ENCODE measurements at places on chromosomes 5 and 9.

DNA sequence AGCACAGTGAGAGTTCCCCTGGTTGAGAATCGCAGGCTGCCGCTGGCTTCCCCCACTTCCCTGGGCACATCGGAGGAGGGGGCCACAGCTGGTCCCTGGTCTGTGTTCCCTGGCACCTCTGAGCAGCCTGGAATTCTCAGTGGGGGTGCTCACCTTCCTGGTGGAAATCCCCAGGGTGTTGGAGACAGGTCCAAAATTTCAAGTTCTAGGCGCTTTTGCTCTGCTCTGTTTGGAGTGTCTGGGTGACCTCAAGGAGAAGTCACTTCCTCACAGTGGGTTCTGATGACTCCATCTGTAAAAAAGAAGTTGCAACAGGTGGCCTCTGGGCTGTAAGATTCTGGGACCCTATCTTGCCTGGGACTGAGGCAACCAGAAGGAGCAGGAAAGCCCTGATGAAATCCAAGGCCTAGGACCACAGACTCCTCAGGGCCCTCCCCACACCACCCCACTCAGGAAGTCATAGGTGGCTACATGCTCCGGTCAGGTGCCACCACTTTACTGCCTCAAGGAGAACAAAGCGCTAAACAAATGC is at the start of gene TRAF1:
TRAF1 (minus strand) TSS at position 400 of the 532 bp plus-strand sequence. CDS start 721 bp downstream, outside the sequence.
- peak; percentile 54 for DNase-seq

- no peak for DNase-seq
Observed at GRCh38 chr5:71891856-71892255, 172.8 kb downstream of the CARTPT start.

DNA sequence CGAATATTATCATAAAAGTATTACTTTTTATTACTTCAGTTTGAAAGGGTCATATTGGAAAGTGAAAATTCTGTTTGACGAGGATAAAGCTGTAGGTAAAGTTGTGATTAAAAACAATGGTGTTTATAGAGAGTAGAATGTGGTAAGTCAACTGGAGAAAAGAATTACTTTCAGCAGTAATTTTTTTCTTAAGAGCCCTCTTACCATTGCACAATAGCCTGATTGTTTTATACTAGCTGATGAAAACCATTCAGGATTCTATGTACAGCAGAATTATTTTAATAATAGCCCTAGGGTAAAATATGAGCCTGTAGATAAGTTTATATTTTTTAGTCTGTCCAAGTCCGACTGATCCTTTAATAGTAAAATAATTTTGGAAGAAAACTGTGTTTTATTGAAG is 16.6 kb downstream of the CDC42SE2 start:
- no peak for DNase-seq

GRCh38 chr9:88804254-88804596 is 187.0 kb upstream of the S1PR3 start:
- no peak for DNase-seq

- no peak for DNase-seq
Observed at GRCh38 chr9:7910426-7911020, 110.9 kb upstream of the DMAC1 start.

Measured in CD4-positive, alpha-beta T cell treated with Interferon gamma for 1 hour (primary cell).